ENCODE measurements at places on chromosomes 13 and 19.

- DNase-seq, result no peak
These were observed 61.4 kb downstream of the GPR12 start for GRCh38 chr13:26699197-26699490.

- no peak for DNase-seq
These were observed 69.7 kb downstream of the UFM1 start for GRCh38 chr13:38419312-38419873.

DNA sequence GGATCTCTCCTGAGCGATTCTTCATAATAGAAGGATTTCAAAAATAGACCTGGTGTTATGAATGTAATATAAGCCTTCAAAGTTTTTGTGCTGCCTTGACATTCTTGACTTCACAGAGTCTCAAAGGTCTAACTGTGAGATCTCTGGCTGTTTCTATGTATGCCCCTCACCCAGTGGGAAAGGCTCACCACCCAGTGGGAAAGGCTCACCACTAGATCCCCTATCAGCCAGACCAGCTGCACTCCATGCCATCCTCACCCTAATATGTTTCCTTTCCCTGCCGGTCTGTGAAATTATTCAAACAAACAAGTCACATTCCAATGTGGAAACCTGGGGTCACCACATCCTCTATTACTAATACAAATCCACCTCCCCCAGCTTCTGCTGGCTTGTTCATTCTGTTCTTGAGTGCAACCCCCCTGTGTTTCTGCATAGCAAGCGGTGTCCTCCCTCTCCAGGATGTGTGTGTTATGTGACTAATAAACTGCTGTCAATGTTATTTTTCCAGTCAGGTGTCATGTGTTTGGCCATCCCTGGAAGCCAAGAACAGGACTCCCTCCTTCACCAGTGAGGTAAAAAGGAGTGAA, 13.8 kb upstream of the SLITRK1 start:
- DNase-seq, result no peak

DNA sequence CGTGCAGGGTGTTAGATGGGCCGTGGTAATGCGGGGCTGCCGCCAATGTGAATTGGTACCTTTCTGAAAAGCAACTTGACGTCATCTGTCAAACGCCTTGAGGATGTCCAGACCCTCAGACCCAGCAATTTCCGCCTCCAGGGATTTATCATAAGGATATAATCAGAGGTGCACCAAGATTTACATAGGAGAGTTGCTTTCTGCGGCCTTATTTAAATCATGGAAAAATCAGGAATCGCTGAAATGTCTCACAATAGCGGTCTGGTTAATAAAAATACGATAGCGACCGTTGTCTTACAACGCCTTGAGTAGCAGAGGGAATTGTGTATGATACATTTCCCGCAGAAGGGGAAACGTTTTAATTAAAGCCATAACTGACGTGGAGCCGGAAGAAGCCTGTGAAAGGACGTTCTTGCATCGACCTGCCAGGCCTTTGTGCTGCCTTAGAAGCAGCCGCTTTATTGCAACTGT, 32.3 kb upstream of the NDUFS7 start:
- DNase-seq, result no peak

DNA sequence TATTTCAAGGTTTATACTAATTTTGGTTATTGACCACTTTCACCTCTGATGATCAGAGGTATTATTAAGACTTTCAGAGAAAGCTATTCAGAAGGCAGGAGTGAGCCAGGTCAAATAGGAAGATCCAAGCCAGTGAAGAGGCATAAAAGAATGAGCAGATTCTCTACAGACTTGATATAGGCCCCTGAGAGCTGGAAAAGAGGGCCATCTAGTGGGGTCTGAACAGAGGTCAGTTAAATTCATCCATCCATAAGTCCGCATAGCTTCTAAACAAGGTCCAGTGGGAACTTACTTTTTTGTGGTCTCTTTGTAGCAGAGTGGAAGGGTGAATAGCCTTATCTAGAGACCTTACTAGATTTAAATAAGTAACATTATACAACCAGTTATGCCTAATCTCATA, 126.6 kb upstream of the UFM1 start:
- DNase-seq, result no peak

GRCh38 chr19:2973229-2973628, 4.1 kb upstream of the TLE6 start:
- DNase-seq, result no peak
